ENCODE measurements at places on chromosomes 11 and 22.

- H3K4me3 ChIP-seq = no peak overlapping the region
- no peaks in the 10 kb centered on the region for H3K36me3 ChIP-seq
- H3K27me3 ChIP-seq = no peaks in the 10 kb centered on the region
- DNase-seq = no peak
- peak overlapping the region; percentile 95 for H3K27ac ChIP-seq
Measured at GRCh38 chr11:12696911-12697581, 22.8 kb downstream of the TEAD1 start.

- peaks cover 17% of the 10 kb centered on the region for H3K4me1 ChIP-seq
- peak overlapping the region; percentile 75 for H3K27ac ChIP-seq
- H3K4me3 ChIP-seq = peak overlapping the region; percentile 50
Measured at GRCh38 chr11:117816151-117816741, 8.3 kb downstream of the FXYD2 start.

DNA sequence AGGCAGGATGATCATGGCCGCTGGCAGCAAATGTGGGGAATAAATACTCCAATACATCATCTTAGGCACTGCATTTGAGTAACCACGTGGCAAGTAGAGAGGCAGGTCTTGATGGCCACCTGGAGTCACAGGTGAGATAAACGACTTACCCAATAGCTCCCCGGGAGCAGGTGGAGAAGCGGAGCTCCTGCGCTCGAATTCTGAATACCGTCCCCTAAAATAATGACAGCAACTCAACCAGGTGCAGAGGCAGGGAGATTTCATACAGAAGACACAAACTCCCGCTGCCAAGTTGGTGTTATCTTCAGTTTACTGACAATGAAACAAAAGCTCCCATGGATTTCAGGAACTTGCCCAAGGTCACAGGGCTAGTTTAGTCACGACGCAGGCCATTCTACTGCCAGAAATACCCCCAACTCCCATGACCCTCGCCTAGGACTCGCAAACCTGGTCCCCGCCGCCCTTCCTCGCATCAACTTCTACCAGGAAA, 437 bp downstream of the SLC43A3 start:
- peak overlapping the region; percentile 98 for H3K27ac ChIP-seq
- DNase-seq = no peak
- no peaks in the 10 kb centered on the region for H3K36me3 ChIP-seq
- H3K27me3 ChIP-seq = no peaks in the 10 kb centered on the region

DNA sequence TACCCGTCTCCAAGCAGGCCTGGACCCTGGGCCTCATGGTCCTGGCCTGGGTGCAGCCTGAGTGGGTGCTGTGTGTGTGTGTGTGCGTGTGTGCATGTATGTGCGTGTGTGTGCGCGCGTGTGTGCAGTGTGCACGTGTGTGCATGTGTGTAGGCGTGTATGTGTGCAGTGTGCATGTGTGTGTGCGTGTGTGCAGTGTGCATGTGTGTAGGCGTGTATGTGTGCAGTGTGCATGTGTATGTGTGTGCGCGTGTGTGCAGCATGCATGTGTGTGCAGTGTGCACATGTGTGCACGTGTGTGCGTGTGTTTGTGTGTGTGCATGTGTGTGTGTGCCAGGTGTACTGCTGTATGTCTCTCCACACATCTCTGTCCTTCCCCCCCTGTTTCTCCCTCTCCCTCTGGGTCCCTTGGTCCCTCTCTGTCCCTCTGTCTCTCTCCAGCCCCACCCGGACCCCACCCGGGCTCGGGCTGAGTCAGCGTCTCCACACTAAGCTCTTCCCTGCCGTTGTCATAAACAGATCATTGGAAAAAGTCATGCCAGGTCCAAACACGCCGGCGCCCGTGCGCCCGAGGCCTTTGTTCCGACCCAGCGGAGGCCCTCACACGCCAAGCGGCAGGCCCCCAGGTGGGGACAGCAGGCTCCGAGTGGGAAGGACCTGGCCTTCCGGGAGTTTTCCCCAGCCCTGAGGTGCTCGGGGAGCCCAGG, 34.0 kb downstream of the WNT7B start:
- H3K4me1 ChIP-seq = peaks cover 8% of the 10 kb centered on the region
- no peaks in the 10 kb centered on the region for H3K36me3 ChIP-seq
- DNase-seq = no peak
- H3K27me3 ChIP-seq = no peaks in the 10 kb centered on the region
- peak overlapping the region; percentile 78 for H3K27ac ChIP-seq
- H3K4me3 ChIP-seq = no peak overlapping the region

DNA sequence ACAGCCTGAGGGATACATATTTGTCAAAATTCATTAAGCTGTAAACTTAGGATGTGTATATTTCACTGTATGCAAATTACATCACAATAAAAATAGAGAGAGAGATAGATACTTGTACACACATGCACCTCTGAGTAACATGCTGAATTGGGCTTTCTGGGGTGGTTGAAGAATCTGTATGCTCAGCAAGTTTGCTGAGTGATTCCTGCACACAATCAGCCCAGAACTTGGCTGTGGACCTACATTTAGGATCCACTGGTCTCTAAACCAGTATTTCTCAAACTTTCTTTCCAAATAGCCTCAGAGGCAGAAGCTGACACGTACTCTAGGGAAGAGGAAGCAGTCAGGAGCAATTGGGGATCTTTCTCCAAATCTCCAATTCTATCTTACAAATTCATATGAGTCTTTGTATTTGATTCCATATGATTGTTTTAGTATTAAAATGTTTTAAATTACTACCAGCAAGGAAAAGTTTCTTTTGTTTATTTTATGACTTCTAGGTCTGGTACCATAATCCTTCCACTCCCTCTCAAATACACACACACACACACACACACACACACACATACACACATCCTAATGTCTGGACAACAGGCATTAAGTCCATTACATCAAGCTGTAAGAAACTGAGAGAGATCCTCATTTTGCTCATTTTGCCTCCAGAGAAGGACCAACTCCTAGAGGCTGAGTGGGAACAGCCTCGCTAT, 20.0 kb downstream of the SYT13 start:
- no peaks in the 10 kb centered on the region for H3K36me3 ChIP-seq
- no peak overlapping the region for H3K4me3 ChIP-seq
- no peak overlapping the region for H3K27ac ChIP-seq

DNA sequence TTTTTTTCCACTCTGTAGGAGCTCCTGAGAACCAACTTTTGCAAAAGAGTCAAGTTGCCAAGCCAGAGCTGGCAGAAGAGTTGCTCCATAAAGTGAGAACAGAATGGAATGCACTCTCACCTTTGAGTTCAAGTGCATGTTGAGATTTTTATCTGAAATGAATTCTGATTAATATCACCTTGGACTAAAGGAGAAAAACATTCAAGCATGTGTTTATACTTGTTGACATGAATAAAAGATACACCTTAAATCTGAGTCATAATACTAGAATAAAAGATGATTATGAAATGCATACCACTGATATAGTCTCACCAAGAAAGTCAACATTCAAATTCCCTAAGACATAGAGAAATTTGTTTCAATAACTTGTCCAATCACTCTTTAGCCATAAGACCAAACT, 37.8 kb downstream of the ARL14EP start:
- H3K27ac ChIP-seq = peak overlapping the region; percentile 13
- no peak for DNase-seq
- H3K4me3 ChIP-seq = no peak overlapping the region

- no peaks in the 10 kb centered on the region for H3K36me3 ChIP-seq
- H3K27ac ChIP-seq = no peak overlapping the region
- H3K4me1 ChIP-seq = no peaks in the 10 kb centered on the region
Measured at GRCh38 chr22:39776295-39777009, 117.1 kb downstream of the ENTHD1 start.

DNA sequence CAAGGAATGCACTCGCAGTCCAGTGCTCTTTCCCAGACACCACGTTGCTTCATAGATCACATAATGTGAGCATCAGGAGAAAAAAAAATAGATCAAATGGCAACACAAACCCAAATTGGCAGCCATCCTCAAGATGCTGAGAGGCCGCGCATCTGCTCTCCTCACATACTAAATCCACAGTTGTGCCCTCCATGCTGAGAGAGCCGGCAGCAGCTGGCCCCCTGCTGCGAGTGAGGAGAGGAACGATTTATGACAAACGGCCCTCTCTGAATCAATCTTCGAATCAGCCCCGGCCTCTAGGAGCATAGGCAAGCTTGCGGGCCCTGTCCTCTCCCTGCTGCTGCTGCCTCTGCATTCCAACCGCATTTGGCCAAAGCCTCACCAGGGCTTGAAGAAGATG, 159.9 kb upstream of the TENM4 start:
- no peak for DNase-seq
- H3K36me3 ChIP-seq = no peaks in the 10 kb centered on the region
- no peak overlapping the region for H3K27ac ChIP-seq
- no peaks in the 10 kb centered on the region for H3K4me1 ChIP-seq
- H3K27me3 ChIP-seq = no peaks in the 10 kb centered on the region
- no peak overlapping the region for H3K4me3 ChIP-seq

- peak within 1 kb of the TSS; percentile 52 for H3K4me3 ChIP-seq
- H3K36me3 ChIP-seq = no peaks in the 10 kb centered on the region
- no peaks in the 10 kb centered on the region for H3K27me3 ChIP-seq
- peak within 1 kb of the TSS; percentile 87 for H3K27ac ChIP-seq
- DNase-seq = no peak
Measured at GRCh38 chr11:101583251-101584128, at the start of gene TRPC6. Gene TRPC6, minus strand, starts transcription at chr11:101584007. Its CDS starts 504 bp downstream, at chr11:101583503.

DNA sequence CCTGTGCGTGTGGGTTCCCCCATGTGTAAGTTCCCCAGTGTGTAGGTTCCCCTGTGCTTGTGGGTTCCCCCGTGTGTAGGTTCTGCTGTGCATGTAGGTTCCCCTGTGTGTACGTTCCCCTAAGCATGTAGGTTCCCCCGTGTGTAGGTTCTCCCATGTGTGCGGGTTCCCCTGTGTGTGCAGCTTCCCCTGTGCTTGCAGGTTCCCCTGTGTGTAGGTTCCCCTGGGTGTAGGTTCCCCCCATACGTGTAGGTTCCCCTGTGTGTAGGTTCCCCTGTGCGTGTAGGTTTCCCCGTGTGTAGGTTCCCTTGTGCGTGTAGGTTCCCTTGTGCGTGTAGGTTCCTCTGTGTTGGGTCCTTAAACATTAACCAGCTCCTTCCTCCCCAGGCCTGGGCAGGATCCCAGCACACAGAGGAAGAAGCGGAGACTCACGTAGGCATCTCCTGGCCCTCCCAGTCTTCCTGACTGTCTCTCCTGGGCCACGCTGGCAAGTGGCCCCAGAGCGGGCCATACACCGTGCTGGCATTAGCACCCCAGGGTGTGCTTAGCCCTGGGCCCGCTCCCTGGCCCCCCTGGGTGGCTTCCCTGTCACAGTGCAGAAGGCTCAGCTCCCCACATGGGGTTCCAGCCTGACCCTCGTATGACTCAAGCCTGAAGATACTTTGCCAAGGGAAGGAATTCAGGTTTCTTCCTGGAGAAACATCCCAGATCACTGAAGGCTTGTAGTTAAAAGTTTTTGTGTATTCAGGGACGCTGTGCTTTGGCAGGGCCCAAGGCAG, 2.8 kb upstream of the GRAMD4 start:
- no peaks in the 10 kb centered on the region for H3K36me3 ChIP-seq
- H3K4me1 ChIP-seq = peaks cover 77% of the 10 kb centered on the region
- H3K27ac ChIP-seq = peak overlapping the region; percentile 43

GRCh38 chr22:46381142-46381541, 45.6 kb downstream of the TRMU start:
- peaks cover 89% of the 10 kb centered on the region for H3K36me3 ChIP-seq
- DNase-seq = no peak
- no peaks in the 10 kb centered on the region for H3K27me3 ChIP-seq
- no peak overlapping the region for H3K4me3 ChIP-seq
- H3K27ac ChIP-seq = no peak overlapping the region

GRCh38 chr22:45994491-45995404, 17.8 kb upstream of the WNT7B start:
- H3K27ac ChIP-seq = no peak overlapping the region
- no peak overlapping the region for H3K4me3 ChIP-seq
- H3K36me3 ChIP-seq = no peaks in the 10 kb centered on the region
- peaks cover 32% of the 10 kb centered on the region for H3K4me1 ChIP-seq

- H3K36me3 ChIP-seq = no peaks in the 10 kb centered on the region
- DNase-seq = no peak
- no peaks in the 10 kb centered on the region for H3K4me1 ChIP-seq
- H3K27ac ChIP-seq = no peak overlapping the region
- no peaks in the 10 kb centered on the region for H3K27me3 ChIP-seq
- H3K4me3 ChIP-seq = no peak overlapping the region
Measured at GRCh38 chr11:90171359-90171758, 36.9 kb downstream of the NAALAD2 start.

DNA sequence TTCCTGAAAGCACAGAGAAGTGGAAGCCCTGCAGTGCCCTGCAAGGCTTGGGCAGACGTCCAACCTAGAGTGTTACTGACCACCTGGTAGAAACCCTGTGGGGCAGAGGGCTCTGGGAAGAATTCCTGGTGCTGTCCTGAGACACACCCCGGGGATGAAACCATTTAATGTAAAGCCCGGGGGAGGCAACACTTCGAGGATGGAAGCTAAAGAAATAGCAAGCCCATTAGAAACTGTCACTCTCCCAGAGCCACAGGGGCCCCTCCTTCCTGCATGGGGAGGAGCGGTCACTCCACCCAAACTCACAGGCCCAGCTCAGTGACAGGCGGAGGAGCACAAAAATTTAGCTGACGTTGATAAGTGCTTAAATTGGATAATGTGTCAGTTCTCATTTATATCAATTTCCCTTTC, 57.6 kb downstream of the NRXN2 start:
- H3K27me3 ChIP-seq = peaks cover 44% of the 10 kb centered on the region
- H3K4me3 ChIP-seq = no peak overlapping the region
- DNase-seq = no peak
- no peaks in the 10 kb centered on the region for H3K4me1 ChIP-seq
- no peaks in the 10 kb centered on the region for H3K36me3 ChIP-seq

- no peaks in the 10 kb centered on the region for H3K27me3 ChIP-seq
- H3K4me1 ChIP-seq = no peaks in the 10 kb centered on the region
- no peak overlapping the region for H3K27ac ChIP-seq
- no peak for DNase-seq
- no peak overlapping the region for H3K4me3 ChIP-seq
- H3K36me3 ChIP-seq = no peaks in the 10 kb centered on the region
Measured at GRCh38 chr11:60500276-60500910, 7.8 kb downstream of the MS4A12 start.

DNA sequence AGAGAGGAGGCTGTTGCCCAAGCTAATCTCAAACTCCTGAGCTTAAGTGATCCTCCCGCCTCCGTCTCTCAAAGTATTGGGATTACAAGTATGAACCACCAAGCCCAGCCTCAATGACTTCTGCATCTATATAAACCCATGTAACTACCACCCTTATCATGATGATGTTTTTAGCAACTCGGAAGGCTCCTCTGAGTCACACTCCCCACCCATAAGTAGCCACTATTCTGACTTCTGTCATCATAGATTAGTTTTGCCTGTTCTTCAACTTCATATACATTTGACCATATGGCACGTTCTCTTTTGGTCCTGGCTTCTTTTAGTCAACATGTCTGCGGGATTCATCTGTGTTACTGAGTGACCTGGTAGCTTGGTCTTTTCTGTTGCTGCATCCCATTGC, 6.4 kb upstream of the FOSL1 start:
- H3K4me3 ChIP-seq = no peak overlapping the region
- no peak overlapping the region for H3K27ac ChIP-seq
- DNase-seq = no peak
- H3K36me3 ChIP-seq = no peaks in the 10 kb centered on the region

DNA sequence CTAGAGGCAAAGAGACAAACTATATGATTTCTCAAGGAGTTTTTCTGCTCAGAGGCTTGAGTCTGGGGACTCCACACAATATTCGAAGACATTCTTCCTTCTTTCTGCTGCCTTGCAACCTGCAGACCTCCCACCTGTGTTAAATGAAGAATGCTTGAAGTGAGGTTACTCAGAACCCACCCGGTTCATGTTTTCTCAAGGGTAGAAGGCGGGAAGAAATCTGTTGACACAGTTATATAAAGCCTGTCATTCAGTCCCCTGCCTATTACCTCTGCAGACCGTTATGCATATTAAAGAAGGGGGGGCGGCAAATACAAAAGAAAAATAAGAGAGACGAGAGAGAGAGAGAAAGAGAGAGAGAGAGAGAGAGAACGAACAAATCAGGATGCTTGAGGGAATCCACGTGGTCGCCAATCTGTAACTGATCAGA, 2.2 kb upstream of the KMT2A start:
- H3K4me3 ChIP-seq = peak overlapping the region; percentile 90
- no peaks in the 10 kb centered on the region for H3K36me3 ChIP-seq
- no peaks in the 10 kb centered on the region for H3K27me3 ChIP-seq
- no peak for DNase-seq
